ENCODE measurements at places on chromosomes 3 and 15. TPM values are rescaled to one million over a fixed set of nuclear protein-coding genes. Genes with fewer than 3 reads are reported as not detected.
A peak's percentile ranks its signal among the peaks of the same experiment; 100 is the strongest.

The STARD9 gene
- polyA plus RNA-seq: 1.3 TPM

- DNase-seq: no peak
These were observed 464 bp upstream of the MRPS25 start for GRCh38 chr3:15065550-15066007.

GRCh38 chr3:49500732-49501609, 30.9 kb downstream of the DAG1 start:
- peak; percentile 95 for DNase-seq

GRCh38 chr3:194609601-194610000, 23.6 kb downstream of the TMEM44 start:
- DNase-seq: no peak

- no peak for DNase-seq
These were observed 152.6 kb downstream of the DPH6 start for GRCh38 chr15:35393398-35393797.

The HDC gene
- polyA plus RNA-seq: not detected

- no peak for DNase-seq
These were observed 921.3 kb upstream of the NR2F2 start for GRCh38 chr15:95409211-95409610.

DNA sequence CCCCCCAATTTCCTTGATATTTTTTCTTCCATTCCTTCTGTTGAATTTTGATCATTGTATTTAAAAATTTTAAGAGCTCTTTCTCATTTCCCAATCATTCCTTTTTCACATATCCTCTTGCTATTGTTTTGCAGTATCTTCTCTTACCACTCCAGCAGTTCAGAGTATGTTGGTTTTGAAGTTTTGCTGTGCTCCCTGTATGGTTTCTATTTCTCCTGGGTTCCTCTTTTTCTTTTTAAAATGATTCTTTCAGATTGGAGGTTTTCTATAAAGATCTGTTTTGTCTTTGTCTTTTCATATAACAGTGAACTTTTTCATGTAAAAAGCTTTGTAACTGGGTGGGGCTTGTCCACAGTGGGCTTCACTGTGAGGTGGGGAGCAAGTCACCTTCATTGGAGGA, 12.8 kb downstream of the USP3 start:
- no peak for DNase-seq

DNA sequence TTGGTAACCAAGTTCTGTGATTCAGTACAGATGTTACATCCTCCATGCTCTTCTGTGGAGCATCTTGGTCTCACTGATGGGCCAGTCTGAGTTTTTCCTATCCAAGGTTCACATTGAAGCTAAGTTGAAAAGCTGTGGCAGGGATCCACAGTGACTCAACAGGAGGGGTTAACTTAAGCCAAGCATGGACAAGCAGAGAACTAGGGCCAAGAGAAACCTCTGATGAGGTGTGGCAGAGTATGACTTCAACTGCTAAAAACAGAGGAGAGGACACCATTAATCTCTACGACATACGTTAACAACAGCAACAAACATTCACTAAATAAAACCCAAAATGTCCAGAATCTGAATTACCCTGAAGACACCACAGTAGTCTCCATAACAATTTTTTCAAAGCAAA, 268.1 kb upstream of the UBE2E2 start:
- peak; percentile 3 for DNase-seq

DNA sequence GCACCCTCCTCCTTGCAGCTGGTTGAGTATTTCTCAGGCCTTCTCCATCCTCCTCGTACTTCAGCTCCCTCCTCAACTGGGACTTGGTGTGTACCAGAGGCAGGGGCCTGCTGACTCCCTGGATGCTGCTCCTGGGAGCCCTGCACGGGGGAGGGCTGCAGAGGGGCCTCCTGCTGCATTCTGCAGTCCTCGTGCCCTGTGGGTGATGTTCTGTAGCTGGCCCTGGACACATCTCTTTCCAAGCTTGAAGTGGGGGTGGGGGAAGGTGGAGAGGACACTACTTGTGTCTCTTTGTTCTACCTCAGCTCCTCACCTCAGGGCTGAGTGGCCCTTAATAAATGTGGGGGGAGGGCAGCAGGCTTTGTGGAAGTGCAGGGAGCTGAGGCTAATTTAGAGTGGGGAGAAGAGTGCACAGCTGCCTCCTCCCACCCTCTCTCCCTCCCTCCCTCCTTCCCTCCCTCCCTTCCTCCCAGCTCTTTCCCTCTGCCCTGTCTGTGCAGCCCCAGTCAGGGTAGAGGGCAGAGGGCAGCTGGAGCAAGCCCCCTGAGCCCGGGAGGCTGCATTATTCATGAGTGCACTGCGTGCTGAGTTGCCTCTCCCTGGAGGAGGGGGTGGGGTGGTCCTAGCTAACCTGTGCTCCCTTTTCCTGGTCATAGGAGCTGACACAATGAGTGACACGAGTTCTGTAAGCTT, 3.7 kb upstream of the GRM2 start:
- DNase-seq: no peak

- no peak for DNase-seq
These were observed 27.7 kb downstream of the POLQ start for GRCh38 chr3:121517953-121518655.

GRCh38 chr3:46447228-46447985, 17.3 kb downstream of the LTF start:
- peak; percentile 34 for DNase-seq

DNA sequence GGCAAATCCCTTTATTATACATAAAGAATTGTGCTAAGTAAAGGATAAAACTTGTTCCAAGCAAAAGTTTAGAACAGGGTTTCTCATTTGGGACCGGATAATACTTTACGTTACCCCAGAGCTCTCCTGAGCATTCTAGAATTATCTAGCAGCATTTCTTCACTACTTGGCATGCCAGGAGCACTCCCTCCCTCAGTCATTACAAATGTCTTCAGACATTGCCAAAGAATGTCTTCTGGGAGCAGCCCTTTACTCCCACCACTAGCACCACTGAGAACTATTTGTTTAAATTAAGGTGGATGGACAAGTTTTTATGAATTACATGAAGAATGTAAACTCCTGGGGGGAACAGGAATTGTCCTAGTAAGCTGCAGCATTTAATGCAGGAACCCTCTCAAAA, 516.4 kb downstream of the GBE1 start:
- no peak for DNase-seq

- no peak for DNase-seq
These were observed 95.8 kb downstream of the CNTN3 start for GRCh38 chr3:74518610-74519009.

DNA sequence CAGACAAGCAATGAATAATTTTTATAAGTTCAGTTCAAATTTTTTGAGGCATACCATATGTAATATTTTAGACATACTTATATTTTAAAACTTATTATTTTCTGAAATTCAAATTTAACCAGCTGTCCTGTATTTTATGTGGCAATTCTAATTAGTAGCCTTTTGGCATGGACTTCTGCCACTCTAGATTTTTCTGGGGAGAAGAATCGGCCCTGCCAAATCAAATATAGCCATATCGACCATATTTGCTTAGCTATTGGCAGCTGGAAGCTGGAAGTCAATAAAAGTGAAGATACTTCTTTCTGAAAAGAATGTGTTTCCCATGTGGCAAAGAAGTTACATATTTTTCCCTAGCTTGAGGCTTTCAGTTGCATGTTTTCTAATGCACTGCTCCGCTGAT, 9.4 kb upstream of the RBMS3 start:
- no peak for DNase-seq

The CILP gene
- polyA plus RNA-seq: not detected

DNA sequence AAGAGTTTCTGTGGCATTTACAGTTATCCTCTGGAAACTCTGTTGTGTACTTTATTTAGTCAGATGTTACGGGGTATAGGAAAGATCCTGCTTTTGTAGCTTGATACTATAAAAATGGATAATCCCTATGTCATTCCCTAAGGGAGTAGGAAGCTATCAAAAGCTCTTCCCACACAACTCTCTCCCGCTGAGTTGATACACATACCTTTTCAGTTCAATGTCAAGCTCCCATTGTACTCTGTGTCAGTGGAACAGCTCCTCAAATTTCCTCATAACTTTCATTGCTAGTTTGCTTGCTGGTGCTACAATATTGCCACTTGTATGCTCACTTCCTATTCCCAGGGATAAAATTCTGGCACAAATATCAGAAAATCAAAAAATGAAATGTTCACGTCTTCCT, 893.3 kb upstream of the GBE1 start:
- DNase-seq: no peak

The TPRG1 gene
- 1.00 TPM for polyA plus RNA-seq

DNA sequence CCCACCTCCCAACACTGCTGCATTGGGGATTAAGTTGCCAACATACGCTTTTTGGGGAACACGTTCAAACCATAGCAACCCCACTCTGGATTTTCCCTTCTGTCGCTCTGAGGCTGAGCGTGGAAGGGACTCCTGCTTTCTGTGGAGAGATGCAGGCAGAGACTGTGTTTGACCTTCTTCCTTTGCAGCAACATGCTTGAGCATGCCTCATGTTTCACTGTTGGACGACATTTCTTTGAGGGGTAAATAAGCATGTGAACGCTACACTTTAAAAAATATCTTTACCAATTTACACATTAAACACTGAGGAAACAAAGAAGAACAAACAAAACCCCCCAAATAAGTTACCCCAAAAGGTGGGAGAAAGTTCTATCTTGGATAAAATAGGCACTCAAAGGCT, 14.2 kb upstream of the MAPK6 start:
- peak; percentile 44 for DNase-seq

The CACNA2D3 gene
- 0.05 TPM for polyA plus RNA-seq

The GLDN gene
- not detected for polyA plus RNA-seq

The ATP13A3 gene
- 65.5 TPM for polyA plus RNA-seq

The PDCD6IP gene
- polyA plus RNA-seq: 76.2 TPM

GRCh38 chr3:55480911-55481743, 6.0 kb downstream of the WNT5A start:
- no peak for DNase-seq

DNA sequence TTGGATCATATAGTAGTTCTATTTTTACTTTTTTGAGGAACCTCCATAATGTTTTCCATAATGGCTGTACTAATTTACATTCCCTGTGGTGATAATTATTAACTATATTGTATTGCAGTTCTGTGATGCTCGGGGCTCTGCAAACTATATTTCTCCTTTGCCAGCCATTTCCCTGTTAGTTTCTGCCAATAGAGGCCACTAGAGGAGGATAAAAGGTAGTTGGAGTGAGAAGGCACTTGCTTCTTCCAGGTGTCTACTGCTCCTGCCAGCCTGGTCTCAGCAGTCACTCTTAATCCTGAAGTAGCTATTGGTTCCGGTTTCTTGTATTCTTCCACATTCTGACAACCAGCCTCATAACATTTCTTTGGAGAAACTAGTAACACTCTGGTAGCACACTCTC, 233.9 kb upstream of the GBE1 start:
- DNase-seq: no peak

GRCh38 chr3:97948351-97949109, 23.7 kb downstream of the RIOX2 start:
- DNase-seq: no peak

The LYZL4 gene
- not detected for polyA plus RNA-seq

GRCh38 chr3:148077318-148077923, 620.3 kb upstream of the AGTR1 start:
- peak; percentile 21 for DNase-seq

The PROS1 gene
- polyA plus RNA-seq: 6.2 TPM

The CFAP92 gene
- 0.29 TPM for polyA plus RNA-seq

GRCh38 chr3:8793242-8793641, 23.8 kb upstream of the OXTR start:
- DNase-seq: peak; percentile 80

The SPTBN5 gene
- 2.1 TPM for polyA plus RNA-seq

GRCh38 chr3:115806501-115806900, 183.2 kb downstream of the GAP43 start:
- no peak for DNase-seq

The GOLGA8S gene
- polyA plus RNA-seq: not detected

- DNase-seq: no peak
These were observed 366 bp downstream of the TM6SF1 start for GRCh38 chr15:83107841-83108181.

- DNase-seq: no peak
These were observed 330.5 kb upstream of the CTDSPL start for GRCh38 chr3:37531066-37531720.

The GUCA1C gene
- 0.15 TPM for polyA plus RNA-seq

The SERPINI2 gene
- polyA plus RNA-seq: not detected

- no peak for DNase-seq
These were observed 95.4 kb upstream of the CCDC80 start for GRCh38 chr3:112736386-112736785.

DNA sequence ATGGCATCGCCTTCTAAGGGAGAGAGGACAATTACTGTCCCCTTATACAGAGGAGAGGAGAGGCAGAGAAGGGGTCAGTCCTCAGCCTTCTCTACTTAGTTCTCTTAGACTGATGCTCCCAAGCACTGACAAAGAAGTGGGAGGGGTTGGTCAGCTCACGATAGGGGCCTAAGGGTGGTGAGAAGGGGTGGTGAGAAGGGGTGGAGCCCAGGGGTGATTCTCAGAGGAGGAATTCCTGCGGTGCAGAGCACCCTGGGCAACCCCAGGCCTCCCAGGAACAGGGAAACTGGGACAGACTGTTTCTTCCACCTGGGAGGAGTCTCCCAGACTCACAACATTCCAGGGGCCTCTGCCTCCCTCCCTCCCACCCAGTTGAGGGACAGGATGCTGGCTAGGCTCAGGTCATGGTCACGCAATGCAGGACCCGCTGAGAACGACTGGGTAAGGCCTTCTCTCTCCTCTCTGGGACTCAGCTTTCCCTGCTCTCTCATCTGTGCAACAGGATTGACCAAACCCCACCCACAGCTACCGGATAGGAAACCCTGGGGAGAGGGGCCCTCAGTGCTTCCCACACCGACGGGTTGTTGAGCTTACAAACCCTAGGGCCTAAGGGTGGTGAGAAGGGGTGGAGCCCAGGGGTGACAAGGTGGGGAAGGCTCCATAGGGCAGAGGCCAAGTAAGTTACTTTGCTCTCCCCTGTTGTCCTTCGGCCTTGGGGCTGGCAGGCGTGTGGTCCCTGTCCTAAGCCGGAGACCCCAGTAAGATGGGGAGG, 1.5 kb downstream of the TPRA1 start:
- peak; percentile 82 for DNase-seq

The SI gene
- not detected for polyA plus RNA-seq

- DNase-seq: no peak
These were observed 14.9 kb downstream of the NME9 start for GRCh38 chr3:138314751-138315150.

DNA sequence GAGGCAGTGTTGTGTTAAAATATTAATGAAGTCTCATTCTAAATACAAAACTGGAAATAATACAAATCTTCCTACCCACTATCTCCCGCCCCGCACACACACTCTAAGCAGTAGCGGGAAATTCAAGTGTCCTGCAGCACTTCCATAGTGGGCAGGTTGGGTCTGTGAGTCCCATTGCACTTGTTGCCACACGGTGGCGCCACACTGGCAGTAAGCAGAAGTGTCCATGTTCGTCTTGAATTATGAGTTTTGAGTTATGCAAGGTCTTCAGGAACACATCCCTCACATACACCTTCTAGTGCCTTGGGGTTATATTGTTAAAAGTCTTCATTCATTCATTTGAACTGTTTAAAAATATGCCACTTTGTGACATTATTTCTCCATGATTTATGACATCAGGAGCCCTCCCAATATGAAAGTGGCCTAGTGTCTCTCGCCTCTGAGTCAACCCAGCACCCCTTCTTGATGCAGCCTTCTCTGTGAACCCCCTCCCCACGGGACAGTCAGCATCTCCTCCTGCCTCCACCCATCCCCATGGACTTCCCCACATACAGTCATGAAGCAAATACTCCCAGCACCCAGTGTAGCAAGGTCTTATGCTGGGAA, 17.6 kb upstream of the CCDC174 start:
- peak; percentile 41 for DNase-seq

The XIRP1 gene
- not detected for polyA plus RNA-seq

The C3orf22 gene
- not detected for polyA plus RNA-seq

All from mammary epithelial cell (primary cell).